Dorsolateral prefrontal cortex (tissue), 122 donors: ENCODE measurements at places on chromosomes 3 and 15.
A peak's percentile ranks its signal among the peaks of the same experiment; 100 is the strongest.

DNA sequence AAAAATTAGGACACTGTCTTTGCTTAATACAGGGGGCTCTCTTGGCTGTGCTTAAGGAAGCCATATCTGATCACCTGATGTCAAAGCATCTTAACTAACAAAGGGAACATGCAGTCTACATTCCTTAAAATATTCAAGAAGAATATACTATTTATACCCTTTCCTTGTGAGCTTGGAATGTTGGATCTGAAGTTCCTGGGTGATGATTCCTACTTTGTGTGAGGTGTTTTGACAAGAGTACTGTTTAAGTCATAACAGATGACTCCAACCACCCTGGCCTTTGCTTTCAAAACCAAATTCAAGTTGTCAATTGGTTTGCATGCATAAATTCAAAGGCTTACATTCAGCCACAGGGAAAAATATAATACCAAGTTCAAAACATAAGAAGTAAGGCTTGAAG lies 862.7 kb upstream of the SEMA6D start:
- no peak for DNase-seq

DNA sequence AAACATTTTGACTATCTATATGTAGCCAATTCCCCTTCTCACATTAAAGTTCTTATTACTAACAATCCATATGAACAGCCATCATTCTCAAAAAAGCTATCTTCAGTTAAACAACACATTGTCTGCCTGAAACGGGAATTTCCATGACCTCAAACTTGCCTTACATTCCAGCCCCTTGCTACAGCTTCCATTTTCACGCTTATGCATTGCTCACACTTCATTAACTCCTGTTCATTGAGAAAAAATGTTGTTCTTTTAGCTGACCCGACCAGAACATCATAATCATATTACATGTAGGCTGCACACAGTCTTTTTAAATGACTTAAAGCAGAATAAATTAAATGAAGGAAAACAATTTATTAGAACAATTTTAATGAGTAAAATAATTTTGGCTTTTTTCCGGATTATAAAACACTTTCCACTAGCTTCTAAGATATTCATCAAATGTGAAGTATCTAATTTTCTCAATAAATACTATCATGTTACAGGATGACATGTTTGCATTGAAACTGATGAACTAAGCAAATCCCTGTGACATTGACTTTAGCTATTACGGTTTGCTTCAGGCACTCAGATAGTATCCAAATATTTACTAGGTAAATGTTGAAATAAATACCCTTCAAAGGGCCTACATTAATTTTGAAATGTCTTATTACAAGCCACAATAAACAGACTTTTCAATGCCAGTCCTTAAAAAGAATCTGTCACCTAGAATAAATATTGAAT lies 49.9 kb downstream of the P3H2 start:
- no peak for DNase-seq

GRCh38 chr15:67024998-67025368 lies 40.4 kb upstream of the SMAD3 start:
- DNase-seq: no peak

- DNase-seq: no peak
Measured at GRCh38 chr3:158520433-158520832, 50.6 kb upstream of the MLF1 start.

- no peak for DNase-seq
Measured at GRCh38 chr15:56883088-56883487, 35.4 kb upstream of the TCF12 start.

- DNase-seq: no peak
Measured at GRCh38 chr3:127747751-127748521, 74.4 kb downstream of the MGLL start.

DNA sequence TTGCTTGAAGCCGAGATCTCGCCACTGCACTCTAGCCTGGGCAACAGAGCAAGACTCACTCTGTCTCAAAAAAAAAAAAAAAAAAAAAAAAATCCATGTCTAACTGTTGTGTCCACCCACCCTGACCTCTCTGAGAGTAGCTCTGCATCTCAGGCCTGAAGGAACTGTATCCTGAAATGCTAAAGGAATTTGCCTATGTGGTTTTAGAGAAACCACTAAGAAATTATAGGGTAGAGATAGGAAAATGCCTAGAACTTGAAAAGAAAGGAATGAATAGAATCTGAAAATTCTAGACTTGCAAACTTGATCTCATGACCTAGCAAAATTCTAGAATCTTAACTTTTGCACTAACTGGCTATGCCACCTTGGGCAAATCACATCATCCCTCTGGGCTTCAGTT lies 217.5 kb upstream of the ROPN1 start:
- DNase-seq: no peak

GRCh38 chr15:63418811-63419210 lies 37.2 kb upstream of the CA12 start:
- no peak for DNase-seq

GRCh38 chr15:85625856-85626255 lies 168.9 kb downstream of the KLHL25 start:
- no peak for DNase-seq

DNA sequence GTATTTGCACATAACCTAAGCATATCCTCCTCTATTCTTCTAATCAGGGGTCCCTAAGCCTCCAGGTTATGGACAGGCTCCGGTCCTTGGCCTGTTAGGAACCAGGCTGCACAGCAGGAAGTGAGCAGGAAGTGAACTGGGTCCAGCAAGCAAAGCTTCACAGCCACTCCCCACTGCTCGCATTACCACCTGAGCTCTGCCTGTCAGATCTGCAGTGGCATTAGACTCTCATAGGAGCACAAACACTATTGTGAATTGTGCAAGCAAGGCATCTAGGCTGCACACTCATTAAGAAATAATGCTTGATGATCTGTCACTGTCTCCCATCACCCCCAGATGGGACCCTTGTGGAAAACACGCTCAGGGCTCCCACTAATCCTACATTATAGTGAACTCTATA lies 9.8 kb downstream of the MSL2 start:
- DNase-seq: no peak

- no peak for DNase-seq
Measured at GRCh38 chr3:29186131-29186599, 94.7 kb upstream of the RBMS3 start.

DNA sequence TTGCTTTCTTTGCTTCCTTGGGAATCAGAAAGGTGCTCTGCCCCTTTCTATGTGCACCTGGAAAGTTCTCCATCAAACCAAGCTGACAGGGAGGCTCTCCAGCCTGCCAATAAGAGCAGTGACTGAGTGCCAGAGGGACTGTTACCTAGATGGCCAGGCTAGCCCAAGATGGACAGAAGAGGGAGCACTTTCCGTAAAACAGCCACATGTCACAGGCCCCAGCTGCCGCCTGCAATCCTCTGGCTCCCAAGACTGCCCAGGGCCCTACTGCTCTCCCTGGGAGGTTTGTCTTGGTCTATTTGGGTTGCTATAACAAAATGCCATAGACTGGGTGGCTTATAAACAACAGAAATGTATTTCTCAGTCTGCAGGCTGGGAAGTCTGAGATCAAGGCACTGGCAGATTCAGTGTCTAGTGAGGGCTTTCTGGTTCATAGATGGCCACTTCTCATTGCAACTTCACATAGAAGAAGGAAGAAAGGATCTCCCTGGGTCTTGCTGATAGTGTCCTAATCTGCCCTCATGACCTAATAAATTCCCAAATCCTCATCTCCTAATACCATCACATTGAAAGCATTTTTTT lies 72.3 kb downstream of the TAMM41 start:
- peak; percentile 32 for DNase-seq

- DNase-seq: no peak
Measured at GRCh38 chr3:169623971-169624370, 39.5 kb downstream of the MECOM start.

DNA sequence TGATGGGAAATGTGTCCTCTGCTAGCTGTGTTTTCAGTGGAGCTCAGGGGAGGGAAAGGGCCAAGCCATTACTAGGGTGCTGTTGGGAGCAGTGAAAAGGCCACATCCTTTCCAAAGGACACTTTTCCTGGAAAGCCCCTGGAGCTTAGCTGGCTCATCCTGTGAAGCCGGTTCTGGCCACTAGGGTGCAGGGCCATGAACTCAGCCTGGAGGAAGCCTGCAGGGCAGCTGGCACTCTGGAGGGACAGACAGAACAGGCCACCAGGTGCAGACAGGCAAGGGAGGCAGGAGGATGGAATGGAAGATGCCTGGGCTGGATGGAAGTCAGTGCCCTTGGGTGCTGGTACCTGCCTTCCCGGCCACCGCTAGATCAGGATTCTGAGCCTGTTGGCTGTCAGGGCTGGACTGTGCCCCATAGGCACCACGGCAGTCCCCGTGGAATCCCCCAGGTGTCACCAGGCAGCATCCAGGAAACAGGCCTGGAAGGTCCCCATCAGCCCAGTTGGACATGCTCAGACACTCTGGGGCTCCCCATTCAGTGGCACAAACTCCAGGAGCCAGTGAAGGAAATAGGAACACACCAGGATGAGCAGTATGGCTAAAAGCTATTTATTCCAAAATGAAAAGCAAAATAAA lies 76.2 kb upstream of the C2CD4B start:
- DNase-seq: no peak

- no peak for DNase-seq
Measured at GRCh38 chr15:72540606-72541237, 66.6 kb downstream of the ARIH1 start.

DNA sequence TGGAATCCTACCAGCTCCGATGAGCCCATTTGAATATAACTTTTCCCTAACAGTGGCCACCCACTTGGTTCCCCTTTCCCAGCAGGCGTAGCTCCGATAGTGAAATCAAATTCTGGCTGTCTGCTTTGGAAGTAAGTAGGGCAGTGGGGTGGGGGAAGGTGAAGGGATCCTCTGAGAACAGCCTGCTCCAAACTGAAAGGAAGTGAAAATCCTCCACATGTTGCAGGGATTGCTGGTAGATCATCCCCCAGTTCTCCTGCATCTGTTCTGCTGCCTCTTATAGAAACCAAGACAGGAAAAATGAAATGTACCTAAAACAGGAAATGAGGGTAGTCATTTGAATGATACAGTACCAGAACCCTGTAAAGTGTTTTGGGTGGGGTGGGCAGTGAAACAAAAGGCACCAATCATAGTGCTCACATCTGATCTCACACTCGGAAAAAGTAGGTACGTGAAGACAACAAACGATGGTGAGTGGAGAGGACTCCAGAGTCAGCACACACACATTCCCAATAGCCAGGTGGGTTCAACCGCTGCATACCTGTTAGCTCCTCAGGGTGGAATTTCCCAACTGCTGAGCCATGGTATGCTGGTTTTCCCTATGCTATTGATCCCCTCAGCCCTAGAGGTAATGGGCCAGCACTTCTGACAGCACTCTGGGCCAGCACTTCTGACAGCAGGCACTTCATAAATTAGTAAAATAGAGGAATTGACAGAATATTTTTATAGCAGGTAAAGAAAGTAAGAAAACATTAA lies 304.9 kb upstream of the ADAMTS9 start:
- DNase-seq: no peak

- DNase-seq: no peak
Measured at GRCh38 chr3:8966150-8966819, 3.0 kb upstream of the RAD18 start.

- DNase-seq: no peak
Measured at GRCh38 chr15:98035134-98035533, 74.6 kb downstream of the ARRDC4 start.

- no peak for DNase-seq
Measured at GRCh38 chr3:111594781-111595180, 365 bp downstream of the ZBED2 start.

DNA sequence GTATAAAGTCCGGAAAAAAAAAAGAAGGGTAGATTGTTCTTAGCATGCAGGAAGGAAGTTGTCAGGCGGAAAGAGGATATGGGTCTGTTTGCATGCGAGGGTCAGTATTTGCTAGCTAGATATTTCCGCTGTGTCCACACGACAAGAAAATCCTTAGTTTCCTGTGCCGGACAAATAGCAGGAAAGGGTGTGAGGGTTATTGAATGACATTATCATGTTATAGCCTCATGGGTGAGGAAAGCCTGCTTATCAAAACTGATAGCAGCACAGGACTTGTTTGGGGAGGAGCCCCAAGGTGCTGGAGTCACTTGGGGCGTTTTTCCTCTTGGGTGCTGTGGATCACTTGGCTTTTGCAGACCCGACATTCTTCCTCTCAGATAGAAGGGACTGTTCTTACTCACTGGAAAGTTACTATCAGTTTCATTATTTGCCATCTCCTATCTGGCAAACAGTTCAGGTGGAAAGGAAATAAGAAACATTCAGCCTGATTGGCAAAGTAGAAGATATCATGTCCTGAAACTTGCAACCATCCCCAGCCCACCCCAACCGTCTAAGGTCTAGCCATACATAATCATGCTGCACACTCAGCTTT lies 127.2 kb upstream of the DPH6 start:
- no peak for DNase-seq

DNA sequence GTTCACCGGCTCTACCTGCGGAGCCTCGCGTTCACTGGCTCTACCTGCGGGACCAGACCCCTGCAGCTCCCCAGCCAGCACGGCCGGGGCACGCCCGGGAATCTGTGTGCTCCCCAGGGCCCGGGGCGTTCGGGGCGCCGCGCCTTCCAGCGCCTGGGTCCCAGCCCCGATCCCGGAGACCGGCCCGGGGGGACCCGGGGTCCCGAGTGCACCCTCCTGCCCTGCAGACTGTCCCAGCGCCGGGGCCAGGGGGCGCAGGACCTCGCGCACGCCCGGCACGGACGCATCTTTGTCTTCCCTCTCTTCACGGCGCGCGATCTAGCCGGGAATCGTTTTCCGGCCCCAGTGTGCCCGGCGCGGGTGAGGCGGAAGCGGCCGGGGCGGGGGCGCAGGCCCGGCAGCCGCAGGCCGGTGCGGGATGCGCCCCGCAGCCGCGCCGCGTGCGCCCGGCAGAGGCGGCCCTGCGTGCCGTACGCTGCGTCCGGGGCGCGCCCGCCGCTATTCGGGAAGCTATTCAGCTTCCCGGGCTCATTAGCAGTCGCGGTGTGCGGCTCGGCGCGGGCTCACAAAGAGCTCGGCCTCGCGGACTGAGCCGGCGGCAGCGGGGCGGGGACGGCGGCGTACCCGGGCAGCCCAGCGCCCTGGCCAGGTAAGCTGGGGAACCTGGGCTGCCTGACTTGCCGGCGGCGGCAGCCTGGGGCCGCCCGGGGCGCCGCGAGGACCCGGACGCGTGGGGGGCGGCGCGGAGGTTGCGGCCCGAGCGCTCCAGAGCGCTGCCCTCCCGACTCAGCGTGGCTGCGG lies at the start of gene APBA2:
TSS of gene APBA2 (plus strand) at position 345 of the 801 bp plus-strand sequence. CDS start 167,911 bp downstream, outside the sequence.
- peak; percentile 47 for DNase-seq

- no peak for DNase-seq
Measured at GRCh38 chr3:81962396-81962795, 201.0 kb upstream of the GBE1 start.

DNA sequence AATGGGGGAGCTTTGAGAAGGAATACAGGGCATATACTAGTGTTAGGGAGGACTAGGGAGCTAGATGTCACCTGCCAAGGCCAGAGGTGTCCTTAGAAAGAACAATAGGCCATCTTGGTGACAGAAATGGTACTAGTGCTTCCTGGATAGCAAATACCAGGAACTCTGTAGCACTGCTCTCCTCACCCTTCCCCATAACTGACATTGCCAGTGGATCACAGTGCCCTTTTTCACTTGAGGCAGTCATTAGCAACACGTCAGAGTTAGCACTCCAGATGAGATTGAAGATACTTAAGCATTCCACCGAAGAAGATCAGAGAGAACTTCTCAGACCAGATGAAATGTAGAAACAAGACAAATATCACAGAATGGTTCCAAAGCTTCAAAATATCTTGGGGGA lies 103.1 kb upstream of the PDZRN3 start:
- no peak for DNase-seq

- no peak for DNase-seq
Measured at GRCh38 chr3:170863816-170864215, 6.2 kb downstream of the RPL22L1 start.
